Inflammatory macrophage treated with lipopolysaccharide for 4 hours (primary cell): ENCODE measurements at places on chromosomes 5 and 9.
A peak's percentile ranks its signal among the peaks of the same experiment; 100 is the strongest.

GRCh38 chr5:168874713-168875380 lies 295.7 kb upstream of the PANK3 start:
- no peak for DNase-seq

DNA sequence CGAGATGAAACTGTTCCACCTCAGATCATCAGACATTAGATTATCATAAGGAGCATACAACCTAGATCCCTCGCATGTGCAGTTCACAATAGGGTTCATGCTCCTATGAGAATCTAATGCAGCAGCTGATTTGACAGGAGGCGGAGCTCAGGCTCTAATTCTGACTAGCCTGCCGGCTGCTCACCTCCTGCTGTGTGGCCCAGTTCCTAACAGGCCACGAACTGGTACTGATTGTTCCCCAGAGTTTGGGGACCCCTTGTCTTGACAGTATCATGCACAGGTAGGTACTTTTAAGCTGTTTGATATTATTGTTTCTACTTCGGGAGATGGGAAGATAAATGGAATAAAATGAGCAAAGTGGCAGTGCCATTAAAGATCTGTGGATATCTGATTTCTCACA lies 66.9 kb downstream of the ZCCHC7 start:
- peak; percentile 11 for DNase-seq

GRCh38 chr5:150759334-150759583 lies 442 bp upstream of the DCTN4 start:
- DNase-seq: no peak

GRCh38 chr5:132254321-132254977 lies 3.0 kb upstream of the PDLIM4 start:
- no peak for DNase-seq

GRCh38 chr5:33011801-33012200 lies 300.7 kb downstream of the NPR3 start:
- no peak for DNase-seq

DNA sequence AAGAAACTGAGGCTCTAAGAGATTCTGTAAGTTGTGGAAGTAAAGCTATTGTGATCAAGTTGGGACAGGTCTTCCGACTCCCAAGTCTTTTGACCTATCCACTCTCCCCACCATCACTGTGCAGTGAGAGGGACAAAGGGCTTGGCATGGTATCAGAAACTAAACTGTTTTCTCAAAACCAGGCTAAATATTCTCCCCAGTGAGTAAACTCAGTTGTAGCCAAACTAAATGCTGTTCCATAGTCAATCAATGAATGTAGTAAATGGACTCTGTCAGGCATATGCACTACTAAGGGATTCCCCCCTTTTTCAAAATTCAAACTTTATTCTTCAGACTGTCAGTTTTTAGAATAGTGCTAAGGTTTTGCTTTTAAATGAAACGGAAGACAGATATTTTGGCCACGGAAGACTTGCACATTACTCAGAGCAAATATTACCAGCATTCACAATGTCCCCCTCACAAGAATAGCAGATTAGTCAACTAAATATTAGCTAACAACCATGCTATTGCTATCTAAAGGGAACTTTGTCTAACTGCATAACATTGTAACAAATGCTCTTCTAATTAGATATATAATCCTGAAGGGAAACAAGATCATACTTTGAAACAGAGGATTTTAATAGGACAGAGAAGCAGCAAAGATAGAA lies 7.1 kb downstream of the PRKAA1 start:
- no peak for DNase-seq

DNA sequence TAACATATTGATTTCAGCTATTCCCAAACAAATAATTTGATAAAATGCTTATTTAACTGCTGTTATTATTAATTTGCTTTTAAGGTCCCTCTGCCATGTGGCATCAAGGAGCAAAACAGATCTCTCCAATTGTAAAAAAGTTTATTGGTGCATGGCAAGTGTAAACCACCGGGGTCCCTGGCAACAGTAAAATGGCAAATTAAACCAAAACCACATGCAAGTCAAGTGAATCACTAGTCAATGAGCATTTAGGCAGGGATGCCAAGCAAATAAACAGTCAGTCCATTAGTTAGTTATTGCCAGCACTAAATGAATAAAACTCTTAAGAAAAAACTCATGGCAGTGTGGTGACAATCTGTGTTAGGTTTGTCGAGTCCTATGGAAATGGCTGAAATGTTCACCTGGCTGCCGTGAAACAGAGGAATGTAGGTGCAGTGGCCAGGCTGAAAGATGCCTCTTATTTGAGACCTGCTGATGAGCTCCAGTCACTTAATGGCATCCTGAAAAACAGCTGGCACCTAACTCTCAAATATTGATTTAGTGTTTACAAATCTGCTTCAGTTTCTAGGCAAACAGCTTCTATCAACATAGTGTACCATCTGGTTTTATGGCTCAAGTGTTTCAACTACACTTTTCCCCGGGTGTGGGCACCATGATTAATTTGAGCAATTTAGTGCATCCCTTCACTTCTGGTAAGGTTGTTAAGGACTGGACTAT lies 296.5 kb upstream of the ITGA1 start:
- DNase-seq: no peak

GRCh38 chr9:6640268-6641051 lies 5.1 kb downstream of the GLDC start:
- no peak for DNase-seq
